ENCODE measurements at places on chromosomes 3 and 15.

DNA sequence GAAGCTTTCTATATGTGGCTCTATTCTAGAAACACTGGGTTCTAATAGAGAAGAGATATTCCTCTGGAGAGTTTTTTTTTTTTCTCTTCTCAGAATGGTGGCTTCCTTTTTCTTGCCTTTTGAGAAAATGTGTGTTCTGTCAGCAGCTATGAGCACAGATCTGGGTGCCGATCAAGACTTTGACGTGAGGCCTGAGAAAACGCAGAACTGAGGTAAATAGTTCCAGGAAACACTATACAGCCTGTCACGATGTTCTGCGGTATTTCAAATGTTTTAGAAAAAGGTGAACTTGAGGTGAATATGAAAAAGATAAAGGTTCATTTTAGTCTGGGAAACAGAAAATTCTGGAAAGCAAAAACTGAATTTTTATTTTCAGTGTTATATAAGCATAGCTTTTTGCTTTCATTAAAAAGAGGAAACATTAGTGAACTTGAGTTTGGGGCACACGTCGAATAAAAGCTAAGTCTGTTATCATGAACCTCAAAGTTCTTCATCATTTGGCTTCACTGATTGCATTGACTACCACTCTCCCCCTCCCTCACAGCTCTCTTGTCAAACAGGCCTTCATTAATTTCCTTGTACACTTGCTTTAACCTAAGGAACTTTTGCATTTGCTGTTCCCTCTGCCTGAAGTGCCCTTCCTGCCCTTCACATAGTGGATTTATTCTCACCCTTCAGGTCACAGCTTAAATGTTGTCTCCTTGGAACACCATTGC is 265.1 kb downstream of the NFKBIZ start:
- DNase-seq, result peak; percentile 51

DNA sequence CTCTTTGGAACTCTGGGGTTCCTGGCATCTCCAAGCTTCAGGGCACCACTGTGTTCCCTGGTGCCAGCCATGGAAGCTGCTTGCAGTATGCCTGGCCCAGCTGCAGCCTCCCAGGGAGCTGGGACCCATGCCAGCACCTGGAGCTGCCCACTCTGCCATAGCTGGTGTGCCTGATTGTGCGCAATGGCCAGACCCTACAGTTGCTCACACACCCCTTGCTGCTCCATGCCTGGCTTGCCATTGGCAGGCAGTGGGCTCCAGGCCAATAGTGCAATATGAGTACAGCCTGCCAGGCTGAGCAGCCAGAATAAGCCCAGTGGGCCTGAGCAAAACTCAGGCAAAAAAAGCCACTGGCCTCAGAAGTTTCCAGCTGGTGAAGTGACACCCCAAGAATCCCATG is 43.8 kb upstream of the LRRFIP2 start:
- DNase-seq, result no peak

DNA sequence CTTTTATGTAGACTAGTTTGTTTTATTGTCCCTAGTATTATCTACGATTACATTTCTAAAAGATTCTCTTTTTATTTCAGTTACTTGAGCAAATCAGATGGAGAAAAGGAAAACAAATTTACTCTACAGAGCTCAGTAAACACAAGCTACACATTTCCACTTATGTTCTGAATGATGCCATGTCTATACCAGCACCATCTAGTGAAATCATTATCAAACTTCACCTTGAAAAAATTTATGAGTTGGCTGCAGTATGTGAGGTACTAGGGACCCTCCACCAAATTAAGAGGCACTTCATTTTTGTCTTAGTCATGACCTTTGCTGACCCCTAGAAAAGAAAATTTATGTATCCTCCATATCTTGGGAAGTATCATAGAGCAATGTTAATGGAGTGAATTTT is 827.4 kb downstream of the SI start:
- no peak for DNase-seq

GRCh38 chr3:11159421-11159904 is 5.2 kb downstream of the HRH1 start:
- no peak for DNase-seq

DNA sequence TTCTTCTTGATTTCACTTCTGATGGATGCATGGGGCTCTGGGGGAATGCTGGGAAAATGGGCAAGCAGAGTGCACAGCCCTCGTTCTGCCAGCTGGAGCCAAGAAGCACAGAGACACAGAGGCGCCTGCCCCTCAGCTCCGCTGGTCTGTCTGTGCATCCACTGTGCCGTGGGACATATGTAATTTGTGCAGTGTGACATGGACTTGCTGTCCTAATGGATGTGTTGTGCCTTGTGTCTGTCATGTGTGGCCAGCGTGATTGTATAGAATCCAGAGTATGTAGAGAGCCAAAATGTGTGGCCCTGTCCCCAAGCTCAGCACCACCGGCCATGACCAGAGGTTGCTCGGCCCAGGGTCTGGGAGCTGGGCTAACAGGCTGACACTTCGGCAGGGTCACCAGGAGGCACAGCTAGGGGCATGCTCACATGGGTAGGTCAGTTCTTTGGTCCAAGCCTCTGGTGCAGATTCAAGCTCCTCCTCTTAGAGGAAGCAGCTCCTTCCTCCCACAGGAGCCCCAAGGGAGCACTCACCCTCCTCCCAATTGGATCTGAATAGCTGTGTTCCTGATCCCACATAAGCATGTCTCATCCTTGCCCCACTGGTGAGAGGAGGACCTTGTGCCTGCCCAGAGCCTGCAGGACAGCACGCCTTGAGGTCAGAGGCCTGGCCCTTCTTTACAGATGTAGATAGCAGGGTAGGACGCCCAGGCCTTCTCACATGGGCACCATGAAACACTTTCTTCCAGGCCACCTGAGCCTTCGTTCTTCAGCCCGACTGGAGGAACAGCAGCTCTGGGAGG is 100.8 kb upstream of the ABHD17C start:
- DNase-seq, result no peak

- no peak for DNase-seq
These were observed 65.2 kb upstream of the SPPL2A start for GRCh38 chr15:50830477-50831354.

GRCh38 chr15:75775296-75776064 is 62.8 kb upstream of the CSPG4 start:
- DNase-seq, result no peak

DNA sequence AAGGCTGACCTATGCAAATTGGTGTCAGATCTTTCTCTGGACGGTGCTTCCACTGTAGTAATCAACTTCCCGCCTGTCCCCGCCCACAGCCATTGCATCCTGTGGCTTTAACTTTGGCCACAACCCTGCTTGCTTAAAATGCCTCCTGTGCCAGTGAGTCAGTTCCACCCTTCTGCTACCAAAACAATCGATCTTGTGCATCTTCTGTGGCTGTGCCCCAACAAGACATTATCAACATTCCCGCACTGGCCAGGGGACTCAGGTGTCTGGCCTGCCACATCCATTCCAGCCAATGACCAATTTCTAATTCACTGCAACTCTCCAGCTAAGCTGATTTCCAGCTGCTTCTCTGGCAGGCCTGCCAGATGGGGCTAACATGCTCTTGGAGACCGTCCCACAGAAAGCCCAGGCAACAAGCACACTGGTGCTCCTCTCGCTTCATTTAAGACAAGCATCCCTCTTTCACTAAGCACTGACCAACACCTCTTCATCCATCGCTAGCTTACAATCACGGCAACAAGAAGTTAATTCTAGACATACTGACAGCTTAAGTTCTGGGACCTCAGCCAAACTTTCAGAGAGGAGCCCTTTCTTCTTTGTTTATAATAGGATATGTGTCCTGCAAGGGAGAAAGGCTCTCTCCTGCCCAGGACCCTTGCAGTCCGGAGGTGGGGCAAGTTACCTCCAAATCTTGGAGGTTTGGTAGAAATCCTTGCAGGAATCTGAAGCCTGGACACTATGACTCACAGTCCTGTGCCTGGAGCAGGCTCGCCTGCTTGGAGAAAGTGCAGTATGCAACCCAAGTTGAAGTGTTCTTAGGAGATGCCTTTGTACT is 6.7 kb downstream of the CA12 start:
- peak; percentile 63 for DNase-seq

GRCh38 chr3:45083023-45083422 is 56.9 kb downstream of the CLEC3B start:
- no peak for DNase-seq

DNA sequence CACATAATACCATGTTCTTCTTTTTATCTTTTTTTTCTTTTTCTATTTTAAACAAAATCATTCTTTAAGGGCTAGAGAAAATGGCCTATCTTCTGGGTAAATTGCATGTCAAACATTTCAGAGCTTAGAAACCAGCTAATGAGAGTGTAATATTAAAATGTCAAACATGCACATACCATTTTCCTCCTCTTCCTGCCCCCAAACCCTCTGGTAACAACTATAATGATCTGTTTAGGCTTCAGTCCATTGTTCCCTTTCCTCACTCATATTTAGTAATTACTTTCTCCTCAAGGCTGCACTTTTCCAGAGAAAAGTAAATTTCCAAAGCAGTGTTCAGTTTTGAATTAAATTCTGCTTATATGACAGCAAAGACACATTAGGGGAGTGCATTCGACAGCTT is 224.3 kb upstream of the ROBO2 start:
- no peak for DNase-seq

- peak; percentile 26 for DNase-seq
These were observed 90.2 kb downstream of the NTRK3 start for GRCh38 chr15:88166082-88166993.

GRCh38 chr3:44712455-44713075 is at the start of gene ZNF502:
ZNF502 (plus strand) TSS chr3:44712660; CDS start chr3:44720262, 7,602 bp downstream.
- DNase-seq, result peak; percentile 80

DNA sequence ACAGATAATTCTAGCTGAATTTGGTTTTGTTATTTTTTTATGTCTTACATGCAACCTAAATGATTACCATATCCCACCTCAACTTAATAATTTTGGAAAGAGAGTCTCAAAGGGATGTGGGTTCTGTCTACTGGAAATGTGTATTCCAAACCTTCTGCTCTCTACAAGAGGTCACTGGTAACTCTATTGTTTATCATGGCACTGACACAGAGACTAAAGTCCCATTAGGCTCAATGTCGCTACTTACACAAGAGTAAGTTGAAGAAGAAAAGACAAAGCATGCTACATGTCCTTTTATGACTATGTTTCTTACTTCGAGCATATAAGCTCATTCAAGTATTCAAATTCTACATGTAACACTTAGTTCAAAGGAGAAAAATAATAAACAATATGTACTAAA is 460.3 kb upstream of the EPHA6 start:
- no peak for DNase-seq

- no peak for DNase-seq
These were observed 51.4 kb upstream of the RNF7 start for GRCh38 chr3:141686466-141687291.

DNA sequence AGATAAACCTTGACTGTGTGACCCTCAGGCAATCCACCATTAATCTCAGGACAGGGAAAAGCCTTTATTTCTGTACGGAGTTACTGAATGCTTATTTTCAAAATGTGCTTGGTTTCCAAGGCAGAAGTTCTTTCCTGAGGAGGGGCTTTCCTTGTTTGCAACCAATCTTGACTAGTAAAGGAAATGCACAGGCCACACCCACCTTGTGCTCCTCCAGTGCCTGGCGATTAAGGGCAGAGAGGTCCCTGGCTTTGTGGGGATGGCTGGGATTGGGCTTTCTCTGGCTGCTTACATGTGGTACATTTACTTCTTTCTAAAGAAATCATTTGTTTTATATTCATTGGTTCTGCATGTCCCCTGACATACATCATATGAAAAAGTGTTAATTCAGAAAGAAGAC is 47.8 kb downstream of the ZNF621 start:
- DNase-seq, result no peak

DNA sequence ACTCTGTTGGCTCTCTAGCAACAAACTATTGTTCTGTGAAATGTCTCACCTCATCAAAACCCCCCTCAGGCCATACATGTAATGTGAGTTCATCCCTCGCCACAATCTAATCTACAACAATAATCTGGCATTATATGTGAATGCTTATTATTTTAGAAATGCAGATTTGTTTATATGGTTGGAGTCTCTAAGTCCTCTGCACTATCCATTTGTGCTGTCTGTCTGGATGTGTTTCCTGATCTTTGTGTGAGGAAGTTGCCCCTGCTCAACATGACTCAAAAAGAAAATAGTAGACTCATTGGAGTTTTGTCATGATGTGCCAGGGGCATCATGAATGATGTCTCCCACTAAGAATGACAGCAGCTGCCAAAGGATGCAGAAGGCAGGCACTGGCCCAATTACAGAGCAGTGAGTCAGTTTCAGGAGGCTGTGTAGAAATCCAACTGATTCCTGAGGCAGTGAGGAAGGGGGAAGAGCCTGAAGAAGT is 161.6 kb upstream of the PDZRN3 start:
- DNase-seq, result no peak

DNA sequence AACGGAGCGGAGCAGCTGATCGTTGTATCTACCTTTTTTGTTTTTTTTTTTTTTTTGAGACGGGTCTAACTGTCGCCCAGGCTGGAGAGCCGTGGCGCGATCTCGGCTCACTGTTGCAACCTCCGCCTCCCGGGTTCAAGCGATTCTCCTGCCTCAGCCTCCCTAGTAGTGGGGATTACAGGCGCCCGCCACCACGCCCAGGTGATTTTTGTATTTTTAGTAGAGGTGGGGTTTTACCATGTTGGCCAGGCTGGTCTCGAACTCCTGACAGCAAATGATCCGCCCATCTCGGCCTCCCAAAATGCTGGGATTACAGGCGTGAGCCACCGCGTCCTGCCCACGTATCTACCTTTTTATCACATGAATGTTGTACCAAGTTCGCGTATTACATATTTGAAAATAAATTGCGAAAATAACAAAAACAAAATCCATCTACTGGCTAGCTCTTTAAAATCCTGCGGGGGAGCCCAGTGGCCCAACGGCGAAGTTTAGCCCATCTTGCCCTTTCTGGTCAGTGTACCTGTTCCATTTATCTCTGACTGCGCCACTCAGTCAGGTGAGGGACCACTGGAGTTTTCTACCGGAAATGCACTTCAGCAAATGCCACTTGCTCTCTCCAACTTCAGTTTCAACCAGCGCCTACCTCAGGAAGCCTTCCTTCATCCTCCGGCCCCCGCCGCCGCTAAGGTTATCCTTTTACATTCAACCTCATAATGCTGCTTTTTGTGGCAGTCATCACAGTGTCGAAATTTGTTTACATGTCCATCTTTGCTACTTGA is 1.2 kb upstream of the EIF3J start:
- peak; percentile 41 for DNase-seq

GRCh38 chr15:62324382-62324781 is 159.3 kb upstream of the C2CD4B start:
- no peak for DNase-seq

GRCh38 chr15:78239811-78240210 is 5.4 kb upstream of the ACSBG1 start:
- DNase-seq, result no peak

DNA sequence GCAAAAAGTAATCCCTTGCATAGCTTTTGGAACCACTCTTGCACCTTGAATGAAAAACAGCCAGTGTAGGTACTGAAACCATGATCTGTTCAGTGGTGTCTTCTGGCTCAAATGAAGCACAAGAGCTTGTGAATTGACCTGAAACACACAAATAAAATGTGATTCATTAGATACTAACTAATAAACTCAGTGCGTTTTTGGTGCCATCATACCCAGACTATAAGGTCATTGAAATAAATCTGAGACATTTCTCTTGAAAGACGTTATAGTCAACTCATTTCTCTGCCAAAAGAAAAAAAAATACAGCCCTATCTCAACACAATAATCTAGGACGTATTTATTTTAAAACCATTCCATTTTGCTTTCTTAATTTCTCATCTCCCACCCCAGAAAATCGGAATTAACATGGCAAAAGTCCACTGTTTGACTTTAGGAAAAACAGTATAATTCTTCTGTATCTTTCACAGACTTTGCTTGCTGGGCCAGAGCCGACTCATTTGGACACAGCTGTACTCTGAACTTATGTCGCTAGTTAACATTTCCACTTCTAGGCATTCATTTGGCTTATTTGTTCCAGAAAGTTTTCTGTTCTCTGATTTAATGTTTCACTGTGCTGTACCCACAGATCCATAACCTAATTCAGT is 284.9 kb upstream of the TBL1XR1 start:
- no peak for DNase-seq
